Caudate nucleus (tissue), 63 donors: ENCODE measurements at places on chromosomes 7 and 10.

DNA sequence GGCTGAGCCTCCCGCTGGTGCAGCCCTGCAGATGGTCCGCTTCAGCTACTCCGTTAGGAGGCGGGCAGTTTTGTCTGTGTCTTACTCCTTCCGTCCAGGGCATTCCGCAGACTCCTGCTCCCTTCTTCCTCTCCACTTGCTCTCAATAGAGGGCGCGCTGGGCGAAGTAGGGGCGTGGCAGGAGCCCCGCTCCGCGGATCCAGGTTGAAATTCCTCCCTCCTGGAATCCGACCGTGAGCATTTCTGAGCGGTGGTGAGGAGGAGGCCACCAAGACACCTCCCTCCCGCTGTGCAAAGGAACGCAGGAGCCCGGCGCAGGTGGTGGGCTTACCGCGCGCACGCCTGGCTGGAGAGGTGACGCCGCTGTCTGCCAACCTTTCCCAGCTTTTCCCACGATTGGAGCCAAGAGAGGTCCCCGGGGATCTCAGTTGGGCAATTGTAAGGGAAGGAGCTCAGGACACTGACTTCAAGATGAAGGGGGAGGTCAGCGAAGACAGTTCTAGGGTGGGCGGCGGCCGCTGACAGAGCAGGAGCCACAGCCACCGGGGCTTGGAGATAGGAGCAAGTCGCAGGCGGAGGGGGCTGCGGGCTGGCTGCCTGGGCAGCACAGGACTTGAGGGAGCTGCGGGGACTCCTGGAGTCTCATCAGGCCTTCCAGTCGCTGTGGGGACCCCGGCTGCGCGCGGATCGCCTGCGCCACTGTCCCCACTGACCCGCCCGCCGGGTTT is 1011.3 kb downstream of the XPNPEP1 start:
- DNase-seq: peak; percentile 5

DNA sequence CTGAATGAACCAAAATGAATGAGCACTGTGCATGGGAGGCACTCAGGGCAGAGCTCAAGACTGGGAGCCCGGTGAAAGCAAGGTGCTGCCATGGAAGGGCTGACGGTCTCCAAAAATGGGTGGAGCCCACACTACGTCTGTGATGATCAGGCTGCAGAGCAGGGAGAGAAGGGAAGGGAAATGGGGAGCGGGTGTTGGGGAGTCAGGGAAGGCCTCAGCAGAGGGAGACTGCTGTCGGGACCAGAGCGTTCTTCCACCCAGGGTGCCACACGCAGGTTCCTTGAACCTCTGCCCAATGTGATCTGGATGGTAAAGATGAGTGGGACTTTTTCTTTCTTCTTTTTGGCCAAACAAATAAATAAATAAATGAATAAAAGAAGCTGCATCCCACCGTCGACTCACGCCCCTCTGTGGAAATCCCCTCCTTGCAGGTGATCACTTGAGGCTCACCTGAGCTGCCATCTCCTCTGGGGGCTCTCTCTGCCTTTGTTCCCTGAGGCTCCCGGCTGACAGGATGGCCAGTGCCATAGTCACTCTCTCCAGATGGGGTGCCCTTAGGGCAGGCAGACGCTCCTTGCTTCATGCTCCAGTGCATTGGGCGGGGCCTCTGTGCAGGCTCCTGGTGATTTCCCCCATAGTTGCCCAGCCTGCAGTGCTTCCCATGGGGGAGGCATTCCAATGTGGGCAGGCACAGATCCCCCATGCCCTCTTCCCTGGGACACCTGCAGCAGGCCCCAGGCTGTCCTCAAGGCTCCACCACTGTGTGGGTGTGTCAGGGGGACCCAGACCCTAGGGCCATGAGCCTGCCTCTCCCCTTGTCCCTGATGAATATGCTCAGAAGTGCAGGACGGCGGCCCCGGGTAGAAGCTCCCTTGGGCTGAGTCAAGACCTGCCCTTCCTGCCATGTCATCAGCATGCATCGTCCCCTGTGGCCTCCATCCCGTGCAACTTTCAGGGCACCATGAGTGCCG is 131.8 kb downstream of the PTPN20 start:
- DNase-seq: no peak

- no peak for DNase-seq
These were observed 3.8 kb downstream of the PYROXD2 start for GRCh38 chr10:98411166-98411565.

DNA sequence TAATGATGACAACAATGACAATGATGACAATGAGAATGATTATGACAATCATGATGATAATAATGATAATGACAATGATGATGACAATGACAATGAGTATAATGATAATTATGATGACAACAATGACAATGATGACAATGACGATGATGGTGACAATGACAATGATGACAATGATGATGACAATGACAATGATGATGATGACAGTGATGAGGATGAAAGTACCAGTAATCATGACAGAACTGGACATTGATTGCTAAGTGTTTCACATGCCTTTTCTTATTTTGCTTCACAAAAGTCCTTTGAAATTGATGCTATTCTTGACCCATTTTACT is 1106.0 kb upstream of the AUTS2 start:
- DNase-seq: no peak
